ENCODE measurements at places on chromosomes 6 and 20.

GRCh38 chr6:137740967-137741761 lies 125.9 kb upstream of the TNFAIP3 start:
- no peak for DNase-seq

GRCh38 chr20:51116765-51117686 lies 94.1 kb upstream of the KCNG1 start:
- DNase-seq: no peak

GRCh38 chr6:36285187-36285671 lies 15.4 kb downstream of the PNPLA1 start:
- DNase-seq: no peak

- DNase-seq: no peak
Observed at GRCh38 chr6:54916858-54917257, 70.3 kb downstream of the FAM83B start.

DNA sequence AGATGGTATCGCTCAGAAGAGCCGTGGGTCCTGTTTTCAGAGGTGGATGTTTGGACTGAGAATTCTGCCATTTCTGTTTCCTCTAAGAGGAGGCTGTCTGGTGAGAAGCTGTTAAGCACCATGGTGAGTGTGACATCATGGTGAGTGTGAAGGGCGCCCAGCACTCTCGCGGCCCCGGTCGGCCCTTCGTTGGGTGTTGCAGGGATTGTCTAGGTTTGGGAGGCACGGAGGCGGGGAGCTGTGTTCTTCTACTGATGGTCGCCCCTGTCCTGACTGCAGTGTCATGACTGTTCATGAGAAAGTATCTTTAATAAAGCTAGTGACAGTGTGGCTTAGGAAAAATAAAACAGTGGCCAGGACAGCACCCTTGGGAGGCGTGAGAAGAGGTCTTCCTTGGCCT lies 70.4 kb downstream of the NOL4L start:
- DNase-seq: no peak

- DNase-seq: no peak
Observed at GRCh38 chr20:60431349-60431748, 473.1 kb downstream of the CDH26 start.

- DNase-seq: no peak
Observed at GRCh38 chr6:74997646-74998045, 208.2 kb downstream of the COL12A1 start.

DNA sequence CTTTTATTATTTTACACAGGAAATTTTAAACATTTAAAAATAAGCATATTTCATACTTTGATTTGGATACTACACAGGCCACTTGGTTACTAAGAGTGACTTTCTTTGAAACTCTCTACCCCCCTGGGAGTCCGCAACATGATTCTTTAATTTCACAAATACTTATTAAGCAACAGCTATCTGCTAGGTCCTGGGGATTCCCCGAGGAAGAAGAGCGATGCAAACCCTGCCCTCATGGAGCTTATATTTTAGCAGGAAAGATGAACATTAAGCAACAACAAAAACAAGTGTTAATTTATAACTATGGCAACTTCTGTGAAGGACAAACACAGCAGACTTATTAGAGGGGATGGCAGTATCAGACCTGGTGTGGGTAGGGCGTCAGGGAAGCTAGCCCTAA lies 3.9 kb upstream of the ADTRP start:
- DNase-seq: no peak

GRCh38 chr6:51929934-51930574 lies 157.4 kb downstream of the PKHD1 start:
- DNase-seq: no peak

GRCh38 chr6:93419304-93420162 lies at the start of gene EPHA7:
Gene EPHA7 (minus strand): TSS chr6:93419559. CDS start chr6:93419341, 218 bp downstream.
- no peak for DNase-seq

- no peak for DNase-seq
Observed at GRCh38 chr20:24620937-24621519, 151.6 kb downstream of the SYNDIG1 start.

DNA sequence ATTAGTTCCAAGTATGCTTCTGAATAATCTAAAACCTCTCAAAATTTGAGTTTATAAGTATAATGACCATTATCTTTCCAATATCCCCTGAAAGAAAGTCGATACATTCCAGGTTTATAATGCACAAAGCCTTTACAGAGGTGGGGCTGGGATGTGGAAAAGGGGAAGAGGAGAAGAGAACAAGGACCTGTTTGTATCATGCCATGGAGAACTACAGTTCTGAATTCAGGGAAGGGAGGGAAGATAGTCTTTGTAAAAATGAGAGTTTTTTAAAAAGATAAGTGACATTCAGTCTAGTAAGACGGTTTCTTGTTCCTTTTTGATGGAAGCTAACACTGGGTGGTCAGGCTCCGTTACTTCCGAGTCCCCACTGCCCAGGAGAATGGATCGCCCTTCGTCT lies 26.1 kb downstream of the ZBTB2 start:
- DNase-seq: no peak

GRCh38 chr20:58305061-58305460 lies 4.5 kb upstream of the RAB22A start:
- no peak for DNase-seq

- DNase-seq: no peak
Observed at GRCh38 chr6:4975506-4975905, 28.3 kb downstream of the RPP40 start.

DNA sequence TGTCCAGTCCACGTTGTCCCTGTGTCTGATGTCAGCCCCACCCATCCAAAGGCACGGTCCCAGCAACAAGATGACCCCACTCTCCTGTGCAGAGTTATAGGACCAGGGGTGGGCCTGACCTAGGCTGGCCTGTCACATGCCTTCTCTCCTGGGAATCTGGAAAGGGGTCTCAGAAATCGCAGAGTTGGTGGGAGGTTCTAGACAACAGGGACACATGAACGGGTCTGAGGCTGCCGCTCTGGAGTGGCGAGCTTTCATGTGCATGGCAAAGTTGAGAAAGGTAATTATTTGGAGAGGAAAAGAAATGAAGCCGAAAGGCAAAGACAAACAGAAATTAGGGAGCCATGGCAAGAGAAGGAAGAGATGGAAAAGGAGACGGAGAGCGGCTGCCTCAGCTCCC lies 29.5 kb downstream of the BFSP1 start:
- no peak for DNase-seq

DNA sequence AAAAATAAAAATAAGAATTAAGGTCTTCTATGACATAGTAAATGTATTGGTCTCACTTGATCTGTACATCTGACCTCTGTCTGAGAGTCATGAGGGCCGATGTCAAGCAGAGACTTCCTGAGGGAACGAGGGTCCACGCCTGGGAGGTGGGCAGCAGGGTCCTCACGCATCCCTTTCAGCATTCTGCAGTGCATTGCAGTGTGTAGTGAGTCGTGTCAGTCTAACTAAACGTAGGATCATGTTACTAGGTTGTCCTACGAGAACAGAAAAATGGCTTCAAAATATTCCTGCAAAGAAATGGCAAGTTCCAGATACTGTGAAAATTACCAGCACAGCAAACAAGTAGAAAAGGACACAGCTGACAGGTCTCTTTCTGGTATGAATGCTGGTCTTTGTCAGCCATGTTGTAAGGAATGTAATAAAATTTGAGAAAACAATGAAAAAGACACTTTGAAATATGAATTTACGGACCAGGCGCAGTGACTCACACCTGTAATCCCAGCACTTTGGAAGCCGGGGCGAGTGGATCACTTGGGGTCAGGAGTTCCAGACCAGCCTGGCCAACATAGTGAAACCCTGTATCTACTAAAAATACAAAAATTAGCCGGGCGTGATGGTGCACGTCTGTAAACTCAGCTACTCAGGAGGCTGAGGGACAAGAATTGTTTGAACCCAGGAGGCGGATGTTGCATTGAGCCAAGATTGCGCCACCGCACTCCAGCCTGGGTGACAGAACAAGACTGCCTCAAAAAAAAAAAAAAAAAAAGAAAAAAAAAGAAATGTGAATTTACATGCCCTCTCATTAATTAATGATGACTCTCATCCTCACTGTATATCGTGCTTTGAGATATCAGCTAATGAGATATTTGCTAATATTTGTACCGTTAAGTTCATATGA lies 2.4 kb upstream of the AHCY start:
- DNase-seq: no peak

DNA sequence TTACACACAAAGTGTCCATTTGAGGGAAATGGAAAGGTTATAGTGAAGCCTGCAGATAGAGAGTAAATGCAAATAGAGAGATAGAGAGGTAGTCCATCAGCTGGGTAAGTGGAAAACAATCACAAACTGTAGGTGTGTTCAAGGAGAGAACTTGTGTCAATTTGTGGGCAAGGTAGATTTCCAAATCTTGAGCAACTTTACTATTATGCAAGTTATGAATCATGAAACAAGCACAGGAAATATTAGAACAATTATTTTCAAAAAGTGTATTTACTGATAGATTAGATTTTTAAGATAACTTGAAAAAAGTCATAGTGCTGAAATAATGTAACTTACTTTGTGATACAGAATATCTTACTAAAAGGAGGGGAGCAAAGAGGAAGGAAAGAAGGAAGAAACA lies 792.9 kb downstream of the EYS start:
- no peak for DNase-seq

- DNase-seq: no peak
Observed at GRCh38 chr6:48389146-48390043, 278.4 kb upstream of the PTCHD4 start.

- no peak for DNase-seq
Observed at GRCh38 chr6:93293872-93294271, 125.5 kb downstream of the EPHA7 start.

- DNase-seq: no peak
Observed at GRCh38 chr20:49459684-49460083, 22.8 kb downstream of the KCNB1 start.

GRCh38 chr6:164124986-164125385 lies 710.5 kb downstream of the QKI start:
- no peak for DNase-seq

- DNase-seq: peak; percentile 6
Observed at GRCh38 chr20:46438156-46438750, 31.8 kb upstream of the ELMO2 start.

GRCh38 chr6:31171931-31172905 lies 1.7 kb upstream of the POU5F1 start:
- no peak for DNase-seq

DNA sequence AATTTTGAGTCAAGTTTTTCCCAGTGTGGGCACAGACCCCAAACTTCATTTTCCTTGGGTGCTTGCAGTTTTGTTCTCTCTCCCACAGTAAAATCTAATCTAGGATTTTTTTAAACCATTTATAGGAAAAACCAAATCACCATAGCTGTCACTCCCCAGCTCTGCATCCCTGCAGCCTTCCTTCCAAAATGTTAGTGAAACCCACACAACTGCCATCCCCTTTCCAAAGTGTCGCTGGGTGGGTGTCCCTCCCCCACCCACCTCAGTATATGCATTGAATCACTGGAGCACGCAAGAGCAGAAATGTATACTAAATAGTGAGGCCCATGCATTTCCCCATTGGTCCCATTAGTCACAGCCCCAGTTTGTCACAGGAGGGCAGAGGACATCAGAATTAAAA lies 138.3 kb downstream of the MTFR2 start:
- no peak for DNase-seq

DNA sequence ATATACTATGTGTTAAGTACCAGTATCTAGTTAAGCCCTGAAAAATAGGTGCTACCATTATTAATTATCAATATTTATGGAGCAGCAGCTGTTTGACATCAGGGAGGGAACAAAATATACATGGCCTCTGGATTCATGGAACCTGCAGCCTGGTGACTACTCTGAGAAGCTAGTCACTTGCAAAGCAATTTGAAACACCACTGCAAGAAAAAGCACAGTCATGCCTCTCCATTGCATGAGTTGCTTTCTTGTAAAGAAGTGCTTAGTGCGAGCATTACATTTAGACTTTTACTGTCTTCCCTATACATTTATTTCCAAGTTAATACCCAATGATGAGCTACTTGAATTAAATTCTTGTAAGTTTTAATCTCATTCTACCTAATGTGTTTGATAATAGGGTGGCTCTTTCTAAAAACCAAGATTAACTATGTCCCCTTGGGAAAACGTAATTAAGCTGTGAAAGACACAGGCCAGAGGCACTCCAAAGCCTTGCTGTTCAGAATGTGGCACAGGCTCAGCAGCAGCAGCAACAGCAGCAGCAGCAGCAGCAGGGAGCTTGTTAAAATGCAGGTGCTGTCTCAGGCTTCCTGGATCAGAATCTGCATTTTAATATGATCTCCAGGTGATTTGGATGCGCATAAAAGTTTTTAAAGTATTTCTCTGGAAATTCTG lies 83.6 kb downstream of the PFDN4 start:
- DNase-seq: no peak

- peak; percentile 42 for DNase-seq
Observed at GRCh38 chr6:159169193-159169555, at the start of gene FNDC1. Gene FNDC1 (plus strand): TSS chr6:159169400. CDS start chr6:159169597, 197 bp downstream.

- no peak for DNase-seq
Observed at GRCh38 chr20:6113951-6114350, 8.9 kb downstream of the FERMT1 start.

GRCh38 chr6:1736346-1737105 lies 126.8 kb downstream of the FOXC1 start:
- DNase-seq: no peak

GRCh38 chr6:128632131-128632530 lies 111.7 kb upstream of the PTPRK start:
- DNase-seq: no peak

DNA sequence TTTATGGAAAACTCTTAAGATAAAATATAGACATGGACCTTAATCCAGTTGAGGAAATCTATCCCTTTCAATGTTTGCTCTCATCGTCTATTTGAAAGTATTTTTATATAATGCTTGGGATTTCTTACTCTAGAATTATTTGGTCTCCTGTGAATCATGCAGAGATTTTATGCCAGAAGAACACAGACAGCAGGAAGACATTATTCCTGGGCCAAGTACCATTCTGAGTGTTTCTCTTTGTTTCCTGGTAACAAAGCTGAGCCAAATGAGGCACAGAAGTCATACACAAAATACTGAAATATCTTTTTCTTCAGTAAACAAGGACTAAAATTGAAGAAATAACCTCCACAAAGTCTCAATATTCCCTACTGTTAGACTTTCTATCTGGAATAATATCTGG lies 538.2 kb upstream of the EYS start:
- no peak for DNase-seq

GRCh38 chr20:61161726-61162390 lies 90.2 kb upstream of the CDH4 start:
- DNase-seq: no peak

- DNase-seq: no peak
Observed at GRCh38 chr20:3162080-3162611, 2.5 kb upstream of the FASTKD5 start.

GRCh38 chr6:167540796-167541195 lies 215.9 kb downstream of the TTLL2 start:
- no peak for DNase-seq
